ENCODE measurements at places on chromosomes 12 and 14. TPM values are rescaled to one million over a fixed set of nuclear protein-coding genes. Genes with fewer than 3 reads are reported as not detected.

The ADCY6 gene
- polyA plus RNA-seq, result 46.4 TPM

The SDS gene
- 0.08 TPM for polyA plus RNA-seq

The OVCH1 gene
- not detected for polyA plus RNA-seq

The AQP6 gene
- polyA plus RNA-seq, result 0.10 TPM

The PRB2 gene
- polyA plus RNA-seq, result not detected

The ENO2 gene
- polyA plus RNA-seq, result 50.6 TPM

The NOPCHAP1 gene
- polyA plus RNA-seq, result 10.8 TPM

The TBC1D30 gene
- 0.29 TPM for polyA plus RNA-seq

The HPD gene
- 1.9 TPM for polyA plus RNA-seq

The TCL1B gene
- not detected for polyA plus RNA-seq

The C3AR1 gene
- 1.6 TPM for polyA plus RNA-seq

The HOXC12 gene
- not detected for polyA plus RNA-seq

The NXPH4 gene
- polyA plus RNA-seq, result 0.18 TPM

The INHBC gene
- polyA plus RNA-seq, result 0.10 TPM

The OASL gene
- polyA plus RNA-seq, result 0.37 TPM

The CD27 gene
- not detected for polyA plus RNA-seq

The ACOT4 gene
- 0.13 TPM for polyA plus RNA-seq

The PRR4 gene
- polyA plus RNA-seq, result 4.3 TPM

The MYF5 gene
- not detected for polyA plus RNA-seq

The SNAPC1 gene
- polyA plus RNA-seq, result 4.6 TPM

The ESR2 gene
- polyA plus RNA-seq, result 0.03 TPM

DNA sequence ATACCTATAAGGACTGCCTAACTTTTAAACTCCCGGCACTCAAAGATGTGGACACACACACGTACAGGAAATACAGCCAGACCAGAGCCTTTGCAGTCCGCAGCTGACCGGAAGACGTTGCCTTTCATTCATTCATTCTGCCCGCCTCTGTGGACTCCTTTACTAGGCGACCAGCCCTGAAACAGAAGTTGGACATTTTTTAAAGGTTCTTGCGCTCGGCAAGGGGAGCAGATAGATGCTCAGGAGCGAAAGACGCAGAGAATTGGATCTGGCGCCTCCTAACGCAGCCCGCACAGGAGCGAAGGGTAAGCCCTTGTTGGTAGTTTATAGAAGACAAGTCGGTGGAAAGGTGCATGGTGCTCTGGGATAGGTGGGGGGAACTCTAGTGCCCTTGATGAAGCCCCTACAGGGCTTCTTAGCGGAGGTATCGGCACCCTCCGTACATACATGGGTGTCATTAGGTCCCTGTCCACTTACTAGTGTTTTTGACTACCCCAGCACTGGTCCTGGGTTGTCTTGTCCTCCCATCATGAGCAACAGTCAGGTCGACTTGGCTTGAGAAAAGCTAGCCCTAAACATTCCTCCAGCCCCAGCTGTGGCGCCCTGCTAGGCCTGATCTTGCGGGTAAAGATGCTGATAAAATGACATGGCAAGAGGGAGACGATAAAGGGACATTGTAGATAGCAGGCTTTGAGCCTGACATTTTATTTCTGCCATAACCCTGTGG lies at the start of gene KDM2B:
KDM2B (minus strand) TSS at position 65 of the 727 bp plus-strand sequence. CDS start 112 bp downstream, outside the sequence.
- peak; percentile 46 for DNase-seq

GRCh38 chr14:53766106-53766505 lies 190.5 kb downstream of the BMP4 start:
- no peak for DNase-seq

- DNase-seq, result no peak
Measured at GRCh38 chr12:66164349-66164821, 5.4 kb downstream of the TMBIM4 start.

DNA sequence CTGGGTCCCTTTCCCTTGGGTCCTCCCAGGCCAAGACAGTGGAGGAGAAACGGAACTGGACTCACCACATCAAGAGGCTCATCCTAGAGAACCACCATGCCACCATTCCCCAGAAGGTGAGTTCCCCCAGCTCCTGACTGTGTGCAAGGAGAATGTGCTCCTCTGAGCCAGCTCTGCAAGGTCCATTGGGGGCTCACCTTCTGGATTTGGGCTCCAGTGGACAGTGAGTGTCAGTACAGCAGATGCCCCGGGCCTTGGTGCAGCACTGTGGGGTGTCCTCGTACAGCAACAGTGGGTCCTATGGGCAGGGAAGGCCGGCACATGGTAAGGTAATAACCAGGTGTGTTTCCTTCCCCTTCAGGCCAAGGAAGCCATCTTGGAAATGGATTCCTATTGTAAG lies 27.8 kb downstream of the PLEKHG3 start:
- DNase-seq, result no peak

DNA sequence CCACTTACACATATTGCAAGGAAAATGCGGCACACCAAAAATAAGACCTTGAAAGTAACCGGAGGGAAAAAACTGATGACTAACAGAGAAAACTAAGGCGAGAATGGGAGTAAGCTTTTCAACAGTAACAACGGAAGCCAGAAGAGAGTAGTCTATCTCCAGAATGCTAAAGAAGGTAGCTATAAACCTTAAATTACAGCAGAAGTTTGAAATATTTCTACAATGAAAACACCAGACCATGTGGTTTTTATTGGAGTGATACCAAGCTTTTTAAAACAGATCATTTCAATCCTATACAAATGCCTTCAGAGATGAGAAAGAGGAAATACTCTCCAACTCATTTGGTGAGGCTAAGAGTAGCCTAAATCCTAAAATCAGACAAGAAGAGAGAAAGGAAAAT lies 209.5 kb downstream of the ANO6 start:
- DNase-seq, result no peak

- no peak for DNase-seq
Measured at GRCh38 chr14:50758945-50759344, 72.0 kb downstream of the NIN start.

GRCh38 chr12:66319266-66319954 lies 17.1 kb downstream of the HELB start:
- no peak for DNase-seq

DNA sequence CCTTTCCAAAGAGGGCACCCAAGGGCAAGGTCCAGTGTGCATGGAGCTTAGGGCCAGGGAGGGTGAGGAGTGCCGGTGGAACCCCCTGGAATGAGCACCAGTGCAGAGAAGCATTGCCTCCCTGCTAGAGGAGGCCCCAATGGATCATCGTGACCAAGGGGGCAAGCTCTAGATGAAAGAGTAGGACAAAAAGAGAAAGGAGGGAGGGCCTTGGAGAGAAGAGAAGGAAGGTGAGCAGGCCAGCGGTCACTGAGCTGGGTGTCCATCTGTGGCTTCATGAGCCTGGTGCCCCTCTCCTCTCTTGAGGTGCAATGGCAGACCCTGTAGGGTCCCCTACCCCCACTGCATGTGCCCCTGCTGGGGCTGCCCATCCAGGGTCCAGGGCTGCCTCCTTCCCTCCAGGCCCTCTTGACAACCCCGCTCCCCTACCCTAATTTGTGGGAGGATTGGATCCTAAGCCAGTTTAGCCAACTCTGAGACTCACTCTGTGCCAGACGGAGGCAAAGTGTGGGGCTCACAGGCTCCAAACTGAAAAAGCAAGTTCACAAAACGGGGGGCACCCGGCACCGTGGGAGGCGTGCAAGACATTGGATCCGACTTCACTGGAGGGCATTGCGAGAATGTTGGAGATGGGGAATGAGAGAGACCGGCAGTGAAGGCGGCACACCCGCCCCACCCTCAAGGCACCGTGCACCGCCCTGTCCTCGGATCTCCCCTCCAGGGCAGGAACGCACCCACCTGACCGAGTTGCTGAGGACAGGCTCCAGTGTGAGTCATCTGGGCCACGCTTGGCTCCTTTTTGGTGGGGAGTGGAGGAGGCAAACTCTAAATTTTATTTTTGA lies 207.5 kb downstream of the KIF26A start:
- no peak for DNase-seq

DNA sequence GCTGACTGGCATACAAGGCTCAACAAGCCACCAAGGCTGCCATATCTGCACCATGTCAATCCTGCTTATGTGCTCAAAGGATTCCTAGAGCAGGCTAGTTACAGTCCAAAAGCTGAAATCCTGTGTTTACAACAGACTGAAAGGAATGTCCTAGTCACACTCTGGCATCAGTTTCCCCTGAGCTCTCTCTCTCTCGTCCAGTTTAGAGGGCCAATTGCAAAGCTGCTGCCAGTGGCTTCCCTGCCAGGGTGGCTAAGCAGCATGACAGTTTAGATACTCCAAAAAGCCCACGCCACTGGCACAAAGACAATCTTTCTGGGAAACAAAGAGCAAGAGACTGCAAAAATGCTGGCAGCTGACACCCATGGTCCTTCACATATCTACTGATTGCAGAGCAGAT lies 392.1 kb downstream of the RPS29 start:
- DNase-seq, result no peak

DNA sequence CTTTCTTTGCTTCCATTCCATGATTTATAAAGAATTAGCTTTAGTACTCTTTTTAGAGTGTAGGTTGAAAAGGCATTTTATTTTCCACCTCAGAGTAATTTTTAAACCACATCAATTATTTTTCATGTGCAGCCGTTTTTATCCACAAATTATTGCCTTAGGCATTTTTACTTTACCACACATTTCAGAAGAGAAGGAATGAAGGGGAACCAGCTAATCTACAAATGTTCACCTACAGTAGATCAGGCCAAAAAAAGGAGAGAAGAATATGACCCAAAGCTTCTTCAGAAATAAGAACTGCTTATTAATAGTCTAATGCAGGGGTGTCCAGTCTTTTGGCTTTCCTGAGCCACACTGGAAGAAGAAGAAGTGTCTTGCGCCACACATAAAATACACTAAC lies 19.8 kb upstream of the NTN4 start:
- DNase-seq, result no peak

- DNase-seq, result no peak
Measured at GRCh38 chr12:76006028-76006925, 25.3 kb downstream of the PHLDA1 start.

- DNase-seq, result no peak
Measured at GRCh38 chr12:50322206-50322605, 38.9 kb upstream of the LIMA1 start.

- DNase-seq, result peak; percentile 81
Measured at GRCh38 chr12:121391619-121392324, 8.1 kb upstream of the RNF34 start.

DNA sequence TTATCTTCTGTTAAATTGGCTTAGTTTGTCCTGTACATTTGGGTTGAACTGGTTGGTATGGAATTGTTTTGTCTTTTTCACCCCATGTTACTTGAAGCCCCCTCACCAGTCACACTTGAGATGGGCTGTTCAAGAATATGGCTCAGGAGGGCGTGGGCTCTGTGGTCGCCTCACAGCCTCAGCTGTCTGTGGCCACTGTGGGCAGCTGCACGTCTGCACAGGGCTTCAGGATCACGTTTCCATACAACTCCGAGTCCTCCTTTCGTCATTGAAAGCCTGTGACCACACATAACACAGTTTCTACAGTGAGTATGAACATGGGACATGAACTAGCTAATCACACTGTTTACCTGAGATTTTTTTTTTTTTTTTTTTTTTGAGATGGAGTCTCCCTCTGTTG lies 81.3 kb downstream of the MOK start:
- DNase-seq, result no peak

GRCh38 chr14:64704743-64705380 lies 638 bp downstream of the PLEKHG3 start:
- DNase-seq, result peak; percentile 79

- DNase-seq, result peak; percentile 22
Measured at GRCh38 chr14:100856056-100856950, 30.4 kb downstream of the MEG3 start.

- no peak for DNase-seq
Measured at GRCh38 chr14:100386121-100386520, 63.0 kb downstream of the SLC25A47 start.

- DNase-seq, result no peak
Measured at GRCh38 chr12:22333186-22333712, 1.3 kb downstream of the ST8SIA1 start.

GRCh38 chr12:52835271-52836041 lies 1.3 kb upstream of the KRT79 start:
- no peak for DNase-seq

DNA sequence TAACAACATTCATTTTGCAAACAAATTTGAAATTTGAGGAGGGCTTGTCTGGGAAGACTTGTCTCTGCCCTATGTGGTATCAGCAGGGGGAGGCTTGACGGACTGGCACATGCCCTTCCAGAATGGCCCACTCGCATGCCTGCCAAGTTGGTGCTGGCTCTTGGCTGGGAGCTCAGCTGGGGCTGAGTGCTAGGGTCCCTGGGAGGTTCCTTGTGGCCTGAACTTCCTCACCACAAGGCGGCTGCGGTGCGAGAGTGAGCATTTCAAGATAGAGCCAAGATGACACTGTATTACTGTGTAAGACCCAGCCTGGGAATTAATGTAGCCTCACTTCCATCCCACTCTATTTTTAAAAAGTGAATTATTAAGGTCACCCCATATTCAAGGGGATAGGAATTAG lies 271.6 kb upstream of the PLEKHG7 start:
- DNase-seq, result no peak

GRCh38 chr12:74598819-74599218 lies 61.2 kb downstream of the ATXN7L3B start:
- no peak for DNase-seq
